ENCODE measurements at places on chromosomes 5 and 9.

DNA sequence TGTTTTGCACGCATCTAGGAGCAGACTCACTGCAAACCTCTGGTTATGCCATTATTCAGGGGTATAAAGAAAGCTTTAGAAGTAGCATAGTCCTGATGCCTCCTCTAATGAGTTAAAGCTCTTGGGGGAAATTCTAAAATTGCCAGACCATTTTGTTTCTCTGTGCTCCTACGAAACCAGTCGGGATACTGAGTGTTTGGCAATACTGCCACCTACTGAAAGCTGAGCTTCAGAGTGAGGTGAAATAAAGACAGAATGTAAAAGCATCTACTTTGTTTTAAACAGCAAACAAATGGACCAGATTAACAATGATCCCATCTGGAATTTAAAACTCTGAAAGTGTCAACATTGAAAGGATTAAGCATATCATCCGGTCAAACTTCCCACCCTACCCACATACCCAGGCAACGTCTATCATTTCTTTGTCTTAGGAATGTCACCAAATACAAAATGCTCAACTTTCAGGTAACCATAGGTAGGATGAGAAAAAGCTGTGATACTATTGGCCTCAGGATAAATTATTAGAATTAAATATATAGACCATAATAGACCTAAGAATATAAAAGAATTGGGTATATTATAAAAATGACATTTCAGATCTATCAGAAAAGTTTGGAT lies 77.8 kb upstream of the SHISAL2B start:
- no peak for DNase-seq

- DNase-seq: no peak
Measured at GRCh38 chr5:178312880-178313282, 80.3 kb upstream of the PHYKPL start.

DNA sequence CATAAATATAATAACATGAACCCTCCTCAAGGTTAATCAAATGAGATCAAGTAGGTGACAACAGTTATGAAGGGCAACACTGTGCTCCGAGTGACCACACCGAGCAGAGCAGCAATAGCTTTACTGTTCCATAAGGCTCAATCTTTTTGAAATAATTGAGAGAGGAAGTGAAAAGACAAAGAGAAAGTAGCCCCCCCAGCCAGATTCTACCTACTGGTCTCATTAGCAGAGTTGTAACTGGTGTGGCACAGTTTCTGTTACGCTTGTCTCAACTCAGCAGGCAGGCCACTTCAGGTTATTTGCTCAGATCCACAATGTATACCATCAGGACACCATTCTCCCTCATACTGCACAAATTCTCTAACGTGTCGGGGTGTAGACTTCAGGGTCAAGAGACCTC lies 14.0 kb downstream of the PRUNE2 start:
- DNase-seq: no peak

GRCh38 chr5:177317959-177318377 lies 6.3 kb upstream of the MXD3 start:
- peak; percentile 59 for DNase-seq

- DNase-seq: no peak
Measured at GRCh38 chr9:91948101-91948596, 1.9 kb downstream of the ROR2 start.

- no peak for DNase-seq
Measured at GRCh38 chr9:89841456-89841855, 236.6 kb downstream of the GADD45G start.

DNA sequence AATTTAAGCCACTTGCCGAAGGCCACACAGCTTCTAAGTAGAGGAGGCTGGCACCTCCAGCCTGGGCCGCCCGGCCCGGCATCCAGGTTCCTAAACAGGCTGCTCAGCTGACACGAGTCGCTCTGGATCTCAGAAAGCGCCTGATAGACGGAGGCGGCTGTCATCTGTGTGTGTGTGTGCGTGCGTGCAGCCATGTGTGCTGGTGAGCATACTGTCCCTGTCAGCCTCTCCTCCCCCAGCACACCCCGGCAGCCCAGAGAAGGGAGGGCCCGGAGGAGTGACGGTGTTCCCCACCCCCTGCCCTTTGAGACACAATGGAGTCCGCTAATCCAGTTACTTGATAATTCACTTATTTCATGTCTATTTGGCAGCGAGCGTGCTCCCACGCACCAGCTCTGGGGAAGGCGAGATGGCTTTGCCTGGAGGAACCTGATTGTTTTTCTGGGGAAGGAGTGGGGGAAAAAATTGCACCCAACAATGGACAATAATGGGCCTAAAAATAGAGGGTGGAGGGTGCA lies 20.0 kb downstream of the NTNG2 start:
- DNase-seq: no peak

DNA sequence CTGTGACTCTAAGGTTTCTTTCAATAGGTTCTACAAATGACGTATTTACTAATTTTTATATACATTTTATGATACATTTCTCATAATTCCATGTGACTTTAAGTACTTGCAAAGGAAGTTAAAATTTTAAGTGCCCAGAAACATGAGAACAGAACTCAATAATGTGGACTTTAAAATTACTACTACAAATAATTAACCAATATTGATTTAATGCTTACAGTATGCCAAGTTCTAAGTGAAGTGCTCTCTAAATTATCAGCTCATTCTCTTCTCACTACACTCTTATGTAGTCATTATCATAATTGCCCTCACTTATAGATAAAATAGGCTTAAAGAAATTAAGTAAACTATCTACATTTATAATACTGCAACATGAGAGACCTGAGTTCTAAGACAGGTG lies 1690.7 kb upstream of the CDH9 start:
- no peak for DNase-seq

DNA sequence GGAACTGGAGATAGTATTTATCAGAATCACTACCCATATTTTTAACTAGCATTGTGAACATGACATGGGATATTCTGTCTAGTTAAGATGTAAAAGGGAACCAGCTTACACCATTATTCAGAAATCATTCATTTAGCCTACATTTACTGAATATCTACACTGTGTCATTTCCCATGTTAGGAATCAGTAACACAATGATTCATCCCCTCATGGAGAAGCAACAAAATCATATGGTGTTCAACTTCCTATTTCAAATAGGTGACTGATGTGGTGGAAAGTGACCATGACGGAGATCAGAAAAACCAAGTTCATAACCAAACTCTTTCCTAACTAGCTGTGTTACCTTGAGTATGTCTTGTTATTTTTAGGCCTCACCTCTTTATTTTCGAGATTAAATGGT lies 550.0 kb upstream of the TUSC1 start:
- no peak for DNase-seq

- no peak for DNase-seq
Measured at GRCh38 chr9:30575691-30576090, 1808.8 kb upstream of the ACO1 start.

DNA sequence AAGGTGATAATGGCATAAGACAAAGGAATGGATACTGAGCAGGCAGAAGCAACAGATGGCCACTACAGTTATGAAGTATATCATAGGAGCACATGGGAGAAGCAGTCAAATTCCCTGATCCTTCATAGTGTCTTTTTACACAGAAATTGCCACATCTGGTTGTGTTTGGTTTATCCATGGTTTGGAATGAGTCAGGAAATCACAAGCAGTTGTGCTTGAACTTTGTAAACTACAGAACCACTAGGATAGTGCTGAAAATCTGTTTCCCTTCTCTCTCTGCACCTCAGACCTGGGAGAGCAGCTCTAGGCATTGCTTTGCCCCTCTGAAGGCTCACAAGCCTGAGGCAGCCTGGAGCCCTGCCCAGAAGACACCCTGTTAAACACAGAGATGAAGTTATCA lies 134.0 kb downstream of the DMRT2 start:
- DNase-seq: no peak

DNA sequence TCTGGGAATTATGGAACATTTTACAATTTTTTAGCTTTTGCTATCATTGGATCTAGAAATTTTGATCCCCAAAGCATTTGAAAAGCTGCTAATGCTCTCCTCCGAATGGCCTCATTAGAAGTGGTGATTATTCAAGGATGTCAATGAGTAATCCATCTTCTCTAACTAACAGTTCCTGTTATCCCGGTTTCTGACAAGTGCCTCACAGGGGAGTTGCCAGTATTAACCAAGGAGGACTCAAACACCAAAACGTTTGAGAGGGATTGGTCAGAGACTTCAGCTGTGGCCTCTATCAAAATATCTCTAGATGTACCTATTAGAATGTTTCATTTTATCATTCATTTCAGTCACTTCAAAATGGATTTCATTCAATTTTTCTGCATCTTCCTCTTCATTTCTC lies 208.3 kb upstream of the ITGA1 start:
- no peak for DNase-seq

GRCh38 chr9:112203536-112203935 lies 28.4 kb upstream of the SUSD1 start:
- DNase-seq: no peak

- DNase-seq: no peak
Measured at GRCh38 chr5:148511810-148512347, 128.1 kb downstream of the FBXO38 start.

- no peak for DNase-seq
Measured at GRCh38 chr5:95045181-95045965, 239.5 kb downstream of the MCTP1 start.

- DNase-seq: no peak
Measured at GRCh38 chr9:70641631-70642030, 227.2 kb upstream of the KLF9 start.

GRCh38 chr5:97141031-97141430 lies 1.4 kb downstream of the LIX1 start:
- DNase-seq: no peak

DNA sequence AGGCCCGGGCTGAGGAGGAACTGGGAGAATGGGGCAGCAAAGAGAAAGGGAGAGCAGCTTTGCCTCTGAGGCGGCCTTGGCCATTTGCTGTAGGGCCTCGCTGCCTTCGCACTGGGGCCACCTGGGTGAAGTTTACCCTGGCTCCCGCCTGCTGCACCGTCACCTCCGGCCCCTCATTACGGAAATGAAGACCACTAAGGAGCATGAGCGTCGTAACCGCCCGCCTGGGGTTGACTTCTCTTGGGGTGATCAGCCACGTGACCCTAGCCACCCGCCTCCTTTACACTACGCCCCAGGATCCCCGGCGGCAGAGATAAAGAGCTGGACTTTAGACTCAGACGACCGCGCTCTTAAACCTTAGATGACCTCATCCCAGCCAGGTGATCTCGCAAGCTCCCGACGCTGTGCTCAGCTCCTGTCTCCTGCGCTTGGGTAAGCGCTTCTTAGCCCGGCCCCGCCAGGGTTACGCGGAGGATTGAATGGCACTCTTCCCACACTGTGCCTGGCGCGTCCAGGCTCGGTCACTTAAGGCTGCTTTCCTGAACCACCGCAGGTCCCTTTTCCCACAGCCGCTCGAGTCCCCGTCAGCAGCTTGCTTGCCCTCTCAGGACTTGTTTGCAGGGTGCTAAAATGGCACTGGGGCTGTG lies 107.9 kb upstream of the LARP1 start:
- no peak for DNase-seq

GRCh38 chr9:18379073-18379811 lies 94.7 kb upstream of the ADAMTSL1 start:
- DNase-seq: no peak

- no peak for DNase-seq
Measured at GRCh38 chr5:170251462-170251861, 18.7 kb downstream of the C5orf58 start.

DNA sequence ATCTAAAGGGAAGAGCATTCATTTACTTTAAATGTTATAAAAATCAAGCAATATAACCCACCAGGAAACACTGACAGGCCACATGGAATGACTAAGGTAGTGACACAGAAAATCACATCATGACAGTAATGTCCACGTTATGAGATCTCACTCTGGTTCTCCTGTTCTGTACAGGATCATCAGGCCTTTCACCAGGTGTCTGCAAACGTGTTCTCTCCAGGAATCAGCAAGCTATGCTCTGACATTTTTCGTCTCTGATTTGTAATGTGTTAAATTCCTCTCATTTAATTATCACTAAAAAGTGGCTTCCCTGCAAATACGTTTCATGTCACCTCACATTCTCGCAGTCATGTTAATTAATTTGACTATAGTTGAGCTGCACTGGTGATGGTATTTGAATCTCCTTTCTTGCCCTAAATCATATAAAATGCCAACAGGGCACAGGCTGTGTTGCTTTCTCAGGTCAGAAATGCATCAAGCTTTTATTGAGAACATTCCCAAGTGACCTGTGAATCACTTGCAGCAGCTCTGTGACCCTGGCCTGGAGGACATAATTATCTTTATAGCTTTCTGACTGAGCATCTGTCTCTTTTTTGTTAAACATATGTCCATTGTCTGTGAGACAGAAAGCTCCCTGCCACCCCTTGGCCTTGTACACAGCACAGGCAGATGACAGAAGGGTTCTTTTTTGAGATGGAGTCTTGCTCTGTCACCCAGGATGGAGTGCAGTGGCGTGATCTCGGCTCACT lies 196.2 kb downstream of the DIRAS2 start:
- no peak for DNase-seq

- DNase-seq: no peak
Measured at GRCh38 chr5:154198611-154199230, 8.2 kb downstream of the GALNT10 start.

- DNase-seq: no peak
Measured at GRCh38 chr5:171537070-171537849, 117.8 kb downstream of the FGF18 start.

DNA sequence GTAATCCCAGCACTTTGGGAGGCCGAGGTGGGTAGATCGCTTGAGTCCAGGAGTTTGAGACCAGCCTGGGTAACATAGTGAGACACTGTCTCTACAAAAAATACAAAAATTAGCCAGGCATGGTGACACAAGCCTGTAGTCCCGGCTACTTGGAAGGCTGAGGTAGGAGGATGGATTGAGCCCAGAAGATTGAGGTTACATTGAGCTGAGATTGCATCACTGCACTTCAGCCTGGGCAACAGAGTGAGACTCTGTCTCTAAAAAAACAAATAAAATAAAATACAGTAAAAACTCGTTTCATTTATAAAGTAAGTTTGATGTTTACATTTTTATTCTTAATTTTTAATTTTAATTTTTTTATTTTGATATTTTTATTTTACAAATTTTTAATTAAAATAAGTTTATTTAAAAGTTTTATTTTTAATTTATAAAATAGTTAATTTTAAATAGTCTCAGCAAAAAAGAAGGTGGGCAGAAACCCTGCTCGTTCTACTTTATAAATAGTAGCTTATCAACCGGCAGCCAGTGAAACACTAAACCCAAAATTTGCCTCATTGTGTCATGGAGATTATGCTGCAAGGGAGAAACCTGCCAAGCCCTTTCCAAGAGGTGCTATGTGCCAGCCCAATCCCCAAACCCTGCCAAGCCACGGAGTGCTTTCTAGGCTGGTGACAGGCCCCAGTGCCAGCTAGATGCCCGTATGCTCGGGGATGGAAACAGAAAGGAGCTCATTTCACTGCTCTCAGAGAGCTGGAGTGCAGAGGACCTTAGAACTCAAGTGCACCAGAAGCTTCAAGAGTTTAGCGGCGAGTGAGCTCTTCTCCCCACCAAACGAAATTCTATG lies 38.9 kb downstream of the SERINC5 start:
- DNase-seq: peak; percentile 13

DNA sequence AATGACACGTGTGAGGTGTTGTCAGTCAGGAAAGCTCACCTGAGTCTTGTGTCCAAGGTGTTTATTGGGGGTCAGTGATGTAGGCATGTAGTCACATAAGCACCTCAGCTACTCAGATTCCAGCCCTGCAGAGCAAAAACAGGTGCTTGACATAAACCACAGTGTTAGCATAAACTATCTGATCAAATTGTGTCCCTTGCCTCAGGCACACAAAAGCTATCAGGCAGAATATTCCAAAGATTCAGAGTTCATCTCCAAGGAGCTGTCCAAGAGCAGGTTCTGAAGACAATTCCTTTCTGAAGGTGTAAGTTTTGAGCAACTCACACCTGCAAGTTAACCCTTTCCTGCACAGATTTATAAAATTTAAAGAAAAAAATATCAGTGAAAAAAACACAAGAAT lies 102.2 kb upstream of the ITGA1 start:
- DNase-seq: no peak

GRCh38 chr5:141778206-141778605 lies 96.2 kb upstream of the ARAP3 start:
- DNase-seq: no peak
